ENCODE measurements at places on chromosomes 6 and 20.

DNA sequence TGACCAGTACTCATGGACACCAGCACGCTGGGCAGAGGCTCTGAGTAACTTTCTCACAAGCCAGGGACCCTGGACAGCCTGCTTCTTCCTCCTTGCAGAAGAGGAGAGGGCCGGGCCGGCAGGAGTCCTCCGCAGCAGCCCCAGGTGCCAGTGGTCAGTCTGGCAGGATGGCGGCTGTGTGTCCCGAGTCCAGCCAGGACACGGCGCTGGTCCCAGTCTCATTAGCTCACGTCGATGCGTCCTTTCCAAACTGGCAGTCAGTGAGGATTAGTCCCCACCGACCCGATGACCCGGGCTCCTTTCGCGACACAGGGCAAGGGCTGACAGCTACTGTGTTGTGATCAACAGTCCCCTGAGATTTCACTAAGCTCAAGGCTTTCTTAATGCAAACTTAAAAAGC is 267.0 kb downstream of the TAF4 start:
- DNase-seq = no peak

GRCh38 chr20:53059848-53060247 is 87.7 kb downstream of the TSHZ2 start:
- DNase-seq = no peak

DNA sequence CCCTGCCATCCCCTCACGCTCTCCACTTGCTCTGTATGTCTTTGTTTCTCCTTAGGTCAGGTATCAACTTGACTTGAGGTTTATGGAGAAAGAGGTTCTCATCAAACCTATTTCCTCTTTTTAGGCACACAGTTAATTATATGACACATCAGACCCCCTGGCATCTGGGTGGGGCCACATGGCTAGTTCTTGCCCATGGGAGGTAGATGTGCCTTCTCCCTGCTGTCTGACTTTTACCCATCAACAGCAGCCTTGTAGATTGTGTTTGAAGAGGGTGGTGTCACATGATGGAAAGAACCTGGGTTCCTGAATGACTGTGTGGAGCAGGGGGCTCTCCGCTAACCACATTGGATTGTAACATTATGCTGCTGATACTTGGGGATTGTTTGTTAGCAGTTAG is 7.2 kb upstream of the UQCC2 start:
- no peak for DNase-seq

DNA sequence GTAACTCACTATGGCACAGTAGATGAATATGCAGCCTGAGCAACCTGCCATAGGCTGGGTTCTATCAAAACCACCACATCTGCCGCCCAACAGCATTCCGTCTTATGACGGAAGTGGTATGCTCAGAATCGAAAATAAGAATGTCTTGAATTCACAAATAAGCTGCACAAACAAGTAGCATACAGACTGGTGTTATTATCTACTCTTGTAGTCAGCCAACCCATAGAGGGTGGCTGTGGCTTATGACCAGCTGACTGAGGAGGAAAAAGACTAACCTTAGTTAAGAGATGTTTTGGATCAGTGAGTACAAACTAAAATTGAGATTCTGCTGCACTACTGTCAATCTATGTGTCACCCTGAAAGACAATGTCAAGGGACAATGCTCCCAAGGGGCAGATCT is 1255.1 kb upstream of the EYS start:
- DNase-seq = no peak

DNA sequence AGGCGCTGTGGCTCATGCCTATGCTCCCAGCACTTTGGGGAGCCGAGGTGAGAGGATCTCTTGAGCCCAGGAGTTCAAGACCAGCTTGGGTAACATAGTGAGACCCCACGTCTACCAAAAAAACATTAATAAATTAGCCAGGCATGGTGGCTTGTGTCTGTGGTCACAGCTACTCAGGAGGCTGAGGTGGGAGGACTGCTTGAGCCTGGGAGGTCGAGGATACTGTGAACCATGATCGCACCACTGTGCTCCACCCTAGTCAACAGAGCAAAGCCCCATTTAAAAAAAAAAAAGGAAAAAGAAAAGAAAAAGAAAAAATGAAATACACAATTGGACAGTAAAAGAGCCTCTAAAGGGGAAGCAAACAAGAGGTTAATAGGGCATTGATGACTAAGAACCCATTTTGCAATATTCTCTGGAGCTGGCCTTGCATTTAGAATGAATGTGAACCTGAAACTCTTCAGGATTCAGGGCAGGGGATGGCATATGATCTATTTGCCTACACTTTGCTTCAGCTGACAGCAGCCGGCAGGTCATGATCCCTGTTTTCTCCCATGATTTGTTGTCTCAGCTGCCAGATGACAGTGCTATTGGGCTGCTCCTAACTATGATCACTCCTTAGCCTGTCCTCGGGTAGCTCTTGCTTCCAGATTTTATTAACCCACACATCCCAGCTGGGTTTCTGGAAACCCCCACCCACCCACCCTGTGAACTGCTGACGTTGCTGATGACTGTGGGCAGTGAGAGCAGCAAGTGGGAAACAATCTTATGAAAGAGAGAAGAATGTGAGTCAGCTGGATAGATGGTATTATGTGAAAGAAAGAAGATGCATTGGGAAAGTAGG is 83.8 kb upstream of the ELOVL5 start:
- DNase-seq = no peak

DNA sequence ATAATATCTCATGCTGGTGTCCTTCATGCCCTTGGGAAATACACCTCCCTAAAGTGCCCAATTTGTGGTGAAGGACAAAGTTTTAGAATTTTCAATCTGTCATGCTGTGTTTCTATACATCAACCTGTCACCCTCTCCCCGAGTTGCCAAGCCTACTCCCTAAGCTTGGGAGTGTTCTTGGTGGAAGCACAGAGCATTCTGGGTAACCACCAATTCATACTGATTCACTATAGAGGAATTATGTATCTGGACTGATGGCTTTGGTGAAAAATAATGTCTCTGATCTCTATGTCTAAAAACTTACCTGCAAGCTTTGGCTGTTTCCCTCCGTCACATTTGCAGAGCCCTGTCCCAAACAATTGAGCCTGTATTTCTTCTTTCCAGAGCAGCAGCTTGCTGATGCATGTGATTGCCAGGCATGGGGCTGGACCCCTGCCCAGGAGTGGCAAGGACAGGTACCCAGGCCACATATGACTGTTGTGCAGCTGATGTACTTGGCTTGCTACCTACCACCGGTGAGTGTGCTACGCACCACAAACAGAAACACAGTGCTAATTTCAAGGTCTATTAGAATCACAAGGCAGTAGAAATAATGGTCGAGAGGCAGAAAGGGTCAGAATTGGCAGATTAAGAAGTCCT is 202.8 kb upstream of the CITED2 start:
- no peak for DNase-seq

GRCh38 chr20:61301711-61302525 is 49.9 kb downstream of the CDH4 start:
- no peak for DNase-seq

GRCh38 chr6:149628875-149629510 is 19.5 kb downstream of the KATNA1 start:
- no peak for DNase-seq

DNA sequence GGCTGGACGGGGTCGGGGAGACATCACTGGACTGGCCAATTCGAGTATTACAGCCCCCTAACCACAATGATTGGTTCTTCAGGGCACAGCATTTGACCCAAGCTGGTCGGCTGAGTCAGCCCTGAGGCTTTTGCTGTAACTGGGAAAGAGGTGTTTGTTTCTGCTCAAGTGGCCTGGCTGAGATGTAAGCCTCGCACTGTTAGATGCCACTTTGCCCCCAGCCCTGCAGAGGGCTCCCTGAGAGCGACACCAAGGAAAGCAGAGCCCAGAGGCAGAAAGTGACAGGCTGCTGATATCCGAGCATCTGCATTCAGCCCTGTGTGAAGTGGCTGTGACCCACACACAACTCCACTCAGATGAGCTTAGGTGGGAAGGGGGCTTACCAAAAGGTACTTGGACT is 19.4 kb downstream of the ERGIC3 start:
- peak; percentile 28 for DNase-seq

- no peak for DNase-seq
These were observed 104.8 kb downstream of the BCKDHB start for GRCh38 chr6:80211286-80211685.

- no peak for DNase-seq
These were observed 32.4 kb upstream of the TCP11 start for GRCh38 chr6:35173427-35174087.

GRCh38 chr6:11236915-11237314 is 4.4 kb upstream of the NEDD9 start:
- DNase-seq = no peak

DNA sequence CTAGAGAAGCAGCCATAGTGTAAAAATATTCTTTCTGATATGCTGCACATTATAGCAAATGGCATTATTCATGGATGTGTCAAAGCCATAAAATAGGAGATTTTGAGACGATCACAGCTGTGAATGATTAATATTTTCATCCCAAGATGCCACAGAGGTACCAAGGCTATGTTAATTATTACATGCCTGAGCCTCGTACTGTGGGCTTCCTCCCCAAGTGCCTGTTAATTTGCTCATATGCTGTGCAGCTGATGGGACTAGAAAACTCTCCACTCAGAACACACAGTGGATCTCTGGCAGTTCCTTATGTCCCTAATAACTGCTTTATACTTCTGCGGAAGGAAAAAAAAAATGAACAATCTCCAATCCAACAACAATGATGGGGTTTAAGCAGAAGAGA is 184.9 kb upstream of the TSHZ2 start:
- no peak for DNase-seq

GRCh38 chr6:75830959-75831885 is 82.2 kb downstream of the MYO6 start:
- DNase-seq = peak; percentile 47

DNA sequence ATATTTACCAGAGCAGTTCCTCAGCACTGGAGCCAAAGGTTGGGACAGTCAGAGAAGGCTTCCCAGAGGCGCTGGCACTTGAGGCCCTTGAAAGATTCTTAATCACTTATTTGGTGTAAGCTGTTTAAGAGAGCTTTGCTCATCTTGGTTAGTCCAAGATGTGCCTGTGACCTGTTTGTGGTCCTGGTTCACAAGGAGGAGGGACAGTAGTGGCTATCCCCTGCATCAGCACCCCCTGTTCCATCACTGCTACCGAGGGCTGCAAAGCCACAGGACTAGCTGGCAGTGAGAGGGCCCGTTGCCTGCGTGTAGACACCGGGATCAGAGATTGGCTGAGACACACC is 35.7 kb downstream of the VEGFA start:
- no peak for DNase-seq

Measured in activated CD4-positive, alpha-beta T cell treated with anti-CD3 and anti-CD28 coated beads for 36 hours (primary cell).